ENCODE measurements at places on chromosomes 5 and 9. TPM values are rescaled to one million over a fixed set of nuclear protein-coding genes. Genes with fewer than 3 reads are reported as not detected.

- H3K4me1 ChIP-seq = no peaks in the 10 kb centered on the region
- no peak overlapping the region for H3K4me3 ChIP-seq
- H3K36me3 ChIP-seq = no peaks in the 10 kb centered on the region
- H3K27ac ChIP-seq = no peak overlapping the region
- no peak for DNase-seq
Observed at GRCh38 chr5:170252720-170253350, 20.1 kb downstream of the C5orf58 start.

DNA sequence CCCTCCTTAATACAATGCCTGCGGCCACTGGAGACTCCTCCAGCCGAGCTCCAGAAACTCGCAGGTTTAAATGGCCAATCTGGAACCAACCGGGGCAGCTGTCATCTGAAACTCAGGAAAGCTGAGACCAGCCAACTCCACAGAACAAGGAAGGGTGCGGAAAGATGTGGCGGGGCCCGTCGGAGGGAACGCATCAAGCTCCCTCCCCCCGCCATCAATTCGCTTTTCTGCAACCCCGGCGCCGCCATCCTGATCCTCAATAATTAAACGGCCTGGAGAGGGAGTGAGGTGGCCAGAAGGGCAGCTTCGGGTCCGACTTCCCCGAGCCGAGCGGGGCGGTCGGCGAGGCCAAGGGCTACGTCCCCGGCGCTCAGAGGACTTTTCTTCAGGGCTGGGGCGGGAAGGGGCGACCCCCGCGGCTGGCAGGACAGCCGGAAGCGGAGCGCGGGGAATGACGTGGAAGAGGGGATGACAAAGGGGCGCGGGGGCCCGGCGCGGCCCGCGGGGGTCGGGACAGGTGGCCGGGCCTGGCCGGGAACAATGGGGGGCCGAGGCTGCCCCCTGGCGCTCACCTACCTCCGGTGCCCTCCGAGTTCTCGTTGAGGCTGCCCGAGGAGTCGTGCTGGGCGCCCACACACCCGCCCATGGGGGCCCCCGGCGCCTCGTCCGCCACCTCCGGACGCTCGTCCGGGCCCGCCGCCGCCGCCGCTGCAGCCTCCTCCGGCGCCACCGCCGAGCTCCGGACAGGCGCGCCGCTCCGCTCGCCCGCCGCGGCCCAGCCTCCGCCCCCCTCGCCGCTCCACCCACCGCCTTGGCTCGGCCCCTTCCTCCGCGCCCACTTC lies at the start of gene UBTD2:
Gene UBTD2 (minus strand): TSS at position 745 of the 842 bp plus-strand sequence. CDS start 99 bp downstream, at position 646.
- peak within 1 kb of the TSS; percentile 87 for H3K4me3 ChIP-seq
- H3K27ac ChIP-seq = peak within 1 kb of the TSS; percentile 99
- no peaks in the 10 kb centered on the region for H3K4me1 ChIP-seq
- no peaks in the 10 kb centered on the region for H3K36me3 ChIP-seq

DNA sequence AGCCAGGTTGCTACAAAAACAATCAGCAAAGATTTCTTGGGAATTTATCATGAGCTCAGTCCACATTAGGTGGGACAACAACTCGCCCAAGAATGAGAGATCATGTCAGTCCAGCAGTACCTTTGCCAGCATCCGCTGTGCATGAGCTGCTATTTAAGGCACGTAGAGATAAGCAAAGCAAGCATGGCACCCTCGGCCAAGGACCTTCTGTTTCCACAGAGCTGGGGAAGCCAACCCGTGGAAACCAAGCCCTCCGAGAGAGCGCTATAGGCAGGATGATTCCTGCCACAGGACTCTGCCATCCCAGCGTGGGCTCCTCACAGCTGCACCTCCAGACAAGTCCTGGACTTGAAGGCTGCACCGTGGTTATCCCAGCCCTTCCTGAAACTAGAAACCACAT lies 189.5 kb upstream of the PPP1R26 start:
- H3K36me3 ChIP-seq = no peaks in the 10 kb centered on the region
- no peaks in the 10 kb centered on the region for H3K27me3 ChIP-seq
- no peak overlapping the region for H3K27ac ChIP-seq
- no peaks in the 10 kb centered on the region for H3K4me1 ChIP-seq
- H3K4me3 ChIP-seq = no peak overlapping the region

DNA sequence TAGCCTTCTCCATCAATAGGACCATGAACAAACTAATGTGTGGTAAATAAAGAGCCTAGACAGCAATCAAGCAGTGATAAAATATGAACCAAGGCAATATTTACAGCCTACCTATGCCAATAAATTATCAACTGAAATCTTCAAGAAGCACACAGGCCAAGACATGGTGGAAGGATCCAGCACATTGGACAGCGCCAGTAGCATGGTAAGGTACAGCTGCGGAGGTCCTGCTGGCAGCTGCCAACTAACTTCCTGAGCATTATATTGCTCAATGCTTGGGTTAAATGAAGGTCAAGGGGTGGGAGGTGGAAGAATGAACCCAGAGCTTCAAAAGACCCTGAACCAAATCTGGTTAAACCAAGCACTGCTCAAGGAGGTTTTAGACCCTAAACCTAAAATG lies 16.5 kb upstream of the SPDL1 start:
- H3K36me3 ChIP-seq = no peaks in the 10 kb centered on the region
- no peaks in the 10 kb centered on the region for H3K4me1 ChIP-seq
- H3K27me3 ChIP-seq = no peaks in the 10 kb centered on the region
- no peak for DNase-seq
- H3K27ac ChIP-seq = no peak overlapping the region
- H3K4me3 ChIP-seq = no peak overlapping the region

DNA sequence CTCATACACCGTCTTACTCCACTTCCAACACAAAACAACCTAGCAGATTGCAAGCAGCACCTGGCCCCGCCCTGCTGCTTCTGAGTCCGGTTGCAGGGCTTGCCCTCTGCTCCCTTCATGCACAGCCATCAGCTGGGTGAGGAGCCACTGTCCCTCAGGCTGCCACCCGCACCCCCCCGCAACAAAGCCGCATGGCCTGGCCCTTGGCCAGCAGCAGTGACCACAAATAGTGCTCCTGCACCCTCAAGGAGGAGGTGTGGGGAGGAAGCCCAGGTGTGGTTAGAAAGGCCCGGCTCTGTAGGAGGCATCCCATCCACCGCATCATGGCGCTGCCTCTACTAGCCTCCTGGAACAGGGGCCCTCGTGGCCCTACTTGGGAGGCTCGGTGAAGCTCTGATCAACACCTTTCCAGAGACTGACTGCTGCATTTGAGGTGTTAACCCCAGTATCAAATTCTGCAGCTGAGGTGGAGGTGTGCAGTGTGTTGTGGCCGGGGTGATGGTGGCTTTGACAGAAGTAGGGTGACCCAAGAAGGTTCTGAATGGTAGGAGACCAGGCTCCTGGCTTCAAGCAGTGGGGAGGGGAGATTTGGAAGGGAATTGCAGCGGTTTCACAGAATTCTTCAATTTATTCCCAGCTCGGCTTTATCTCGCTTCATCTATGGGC lies 52.7 kb downstream of the WNK2 start:
- no peaks in the 10 kb centered on the region for H3K4me1 ChIP-seq
- no peak overlapping the region for H3K4me3 ChIP-seq
- DNase-seq = no peak
- peaks cover 60% of the 10 kb centered on the region for H3K36me3 ChIP-seq
- H3K27ac ChIP-seq = no peak overlapping the region

- no peaks in the 10 kb centered on the region for H3K4me1 ChIP-seq
- H3K36me3 ChIP-seq = no peaks in the 10 kb centered on the region
- DNase-seq = no peak
Observed at GRCh38 chr5:113226116-113226736, 208.6 kb downstream of the TSSK1B start.

- no peaks in the 10 kb centered on the region for H3K36me3 ChIP-seq
- H3K4me3 ChIP-seq = no peak overlapping the region
- H3K27ac ChIP-seq = no peak overlapping the region
- H3K4me1 ChIP-seq = no peaks in the 10 kb centered on the region
- DNase-seq = no peak
Observed at GRCh38 chr5:98489021-98489420, 284.4 kb upstream of the RGMB start.

DNA sequence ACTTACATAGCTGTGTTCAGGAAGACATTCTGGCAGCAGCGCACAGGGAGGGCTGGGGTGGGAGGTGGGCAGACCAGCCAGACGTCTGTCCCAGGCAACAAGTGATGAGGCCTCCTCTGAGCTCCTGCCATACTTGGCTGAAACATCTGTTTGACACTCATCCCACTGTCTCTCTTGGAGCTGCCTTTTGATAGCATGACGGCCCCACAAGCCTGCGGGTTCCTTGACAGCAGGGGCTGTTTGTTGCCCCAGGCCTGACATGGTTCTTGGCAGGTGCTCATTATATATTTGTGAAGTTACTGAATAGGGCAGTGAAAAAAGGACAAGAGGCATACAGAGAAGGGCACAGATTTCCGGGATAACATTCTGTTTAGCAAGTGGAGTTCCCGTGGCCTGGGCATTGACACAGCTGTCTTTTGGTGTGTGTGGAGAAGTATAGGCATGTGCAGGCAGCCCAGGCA lies 22.2 kb upstream of the B4GALT1 start:
- no peak for DNase-seq
- H3K27me3 ChIP-seq = no peaks in the 10 kb centered on the region
- H3K27ac ChIP-seq = no peak overlapping the region
- H3K4me3 ChIP-seq = no peak overlapping the region
- H3K4me1 ChIP-seq = no peaks in the 10 kb centered on the region
- no peaks in the 10 kb centered on the region for H3K36me3 ChIP-seq

- DNase-seq = no peak
- H3K36me3 ChIP-seq = no peaks in the 10 kb centered on the region
- no peak overlapping the region for H3K27ac ChIP-seq
Observed at GRCh38 chr5:87588316-87588715, 175.6 kb upstream of the CCNH start.

- H3K27ac ChIP-seq = no peak overlapping the region
- H3K4me1 ChIP-seq = no peaks in the 10 kb centered on the region
- DNase-seq = no peak
- no peaks in the 10 kb centered on the region for H3K27me3 ChIP-seq
- H3K4me3 ChIP-seq = no peak overlapping the region
Observed at GRCh38 chr5:158120760-158121159, 261.8 kb upstream of the CLINT1 start.

GRCh38 chr5:147675168-147675567 lies 107.4 kb downstream of the JAKMIP2 start:
- H3K27ac ChIP-seq = no peak overlapping the region
- DNase-seq = no peak
- H3K27me3 ChIP-seq = no peaks in the 10 kb centered on the region
- no peaks in the 10 kb centered on the region for H3K4me1 ChIP-seq
- H3K36me3 ChIP-seq = no peaks in the 10 kb centered on the region

- DNase-seq = no peak
- H3K27ac ChIP-seq = no peak overlapping the region
- H3K36me3 ChIP-seq = no peaks in the 10 kb centered on the region
- H3K4me1 ChIP-seq = no peaks in the 10 kb centered on the region
- no peak overlapping the region for H3K4me3 ChIP-seq
Observed at GRCh38 chr5:112546946-112547592, 128.0 kb upstream of the EPB41L4A start.

DNA sequence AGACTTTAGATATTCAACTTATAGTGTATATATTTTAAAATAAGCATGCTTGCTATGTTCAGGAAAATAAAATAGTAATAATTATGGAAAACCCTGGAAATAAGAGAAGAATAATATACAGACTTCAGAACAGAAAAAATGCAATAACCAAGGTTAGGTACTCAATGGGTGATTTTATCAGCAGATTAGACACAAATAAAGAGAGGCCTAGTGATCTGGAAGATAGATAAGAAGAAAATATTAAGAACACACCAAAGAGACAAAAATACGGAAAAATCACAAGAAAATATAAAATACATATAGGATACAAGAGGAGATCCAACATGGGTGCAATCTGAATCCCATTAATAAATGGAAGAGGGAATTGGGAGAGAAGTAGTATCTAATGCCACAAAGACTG lies 1348.5 kb upstream of the WWC1 start:
- no peaks in the 10 kb centered on the region for H3K36me3 ChIP-seq
- no peak overlapping the region for H3K4me3 ChIP-seq
- no peak overlapping the region for H3K27ac ChIP-seq
- no peaks in the 10 kb centered on the region for H3K27me3 ChIP-seq
- no peak for DNase-seq
- no peaks in the 10 kb centered on the region for H3K4me1 ChIP-seq

- peak overlapping the region; percentile 36 for H3K27ac ChIP-seq
- no peaks in the 10 kb centered on the region for H3K36me3 ChIP-seq
- no peak for DNase-seq
- H3K4me3 ChIP-seq = no peak overlapping the region
Observed at GRCh38 chr5:147479444-147479843, 30.4 kb downstream of the DPYSL3 start.

DNA sequence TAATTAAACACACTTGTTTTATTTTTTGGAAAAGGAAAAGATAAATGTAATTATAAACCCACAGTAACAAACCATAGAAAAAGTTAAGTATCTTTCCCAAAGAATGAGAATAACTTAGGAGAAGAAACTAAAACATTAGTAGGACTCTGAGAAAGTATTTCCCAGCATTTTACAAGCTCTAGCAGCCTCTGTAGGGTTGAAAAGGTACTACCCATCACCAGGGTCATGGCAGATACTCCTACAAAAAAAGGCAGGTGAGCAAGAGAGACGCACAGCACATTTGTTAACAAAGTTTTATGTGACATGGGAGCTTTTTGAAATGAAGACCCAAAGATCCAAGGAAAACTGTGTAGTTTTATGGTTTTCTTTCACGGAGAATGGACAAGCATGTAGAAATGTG lies 77.7 kb upstream of the FAM169A start:
- H3K4me1 ChIP-seq = no peaks in the 10 kb centered on the region
- no peaks in the 10 kb centered on the region for H3K27me3 ChIP-seq
- no peak overlapping the region for H3K4me3 ChIP-seq
- H3K36me3 ChIP-seq = no peaks in the 10 kb centered on the region

GRCh38 chr5:72245546-72245945 lies 74.5 kb downstream of the MRPS27 start:
- H3K36me3 ChIP-seq = no peaks in the 10 kb centered on the region
- H3K4me1 ChIP-seq = no peaks in the 10 kb centered on the region
- H3K27ac ChIP-seq = no peak overlapping the region
- no peak overlapping the region for H3K4me3 ChIP-seq
- no peaks in the 10 kb centered on the region for H3K27me3 ChIP-seq

DNA sequence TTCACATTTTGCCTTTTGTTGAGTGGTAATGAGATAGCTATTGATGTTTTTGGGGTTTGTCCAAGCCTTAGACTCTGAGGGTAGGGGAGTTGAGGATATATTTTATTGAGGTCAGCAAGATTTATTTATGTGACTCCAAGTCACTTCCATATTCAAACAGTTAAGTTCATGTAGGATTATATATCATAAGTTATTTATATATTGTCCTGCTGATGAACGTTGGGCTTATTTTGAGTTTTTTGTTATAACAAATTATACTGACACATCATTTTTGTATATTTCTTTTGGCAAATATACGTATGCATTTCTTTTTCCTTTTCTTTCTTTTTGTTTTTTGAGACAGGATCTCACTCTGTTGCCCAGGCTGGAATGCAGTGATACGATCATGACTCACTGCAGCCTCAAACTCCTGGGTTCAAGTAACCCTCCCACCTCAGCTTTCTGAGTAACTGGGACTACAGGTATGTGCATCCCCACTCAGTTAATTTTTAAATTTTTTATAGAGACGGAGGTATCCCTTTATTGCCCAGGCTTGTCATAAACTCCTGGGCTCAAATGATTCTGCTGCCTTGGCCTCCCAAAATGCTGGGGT lies 23.5 kb upstream of the IL12B start:
- DNase-seq = no peak
- H3K27me3 ChIP-seq = no peaks in the 10 kb centered on the region
- no peaks in the 10 kb centered on the region for H3K4me1 ChIP-seq
- H3K36me3 ChIP-seq = no peaks in the 10 kb centered on the region

SURF1 gene
- total RNA-seq = 47.4 TPM

SEPTIN8 gene
- total RNA-seq = 85.8 TPM

IFNB1 gene
- not detected for total RNA-seq

PRELID2 gene
- 194 TPM for total RNA-seq

ARL14EPL gene
- not detected for total RNA-seq
